Stimulated activated CD4-positive, alpha-beta T cell treated with anti-CD3 and anti-CD28 coated beads, TNF-alpha, amount 100 ng/mL, for 4 hours (primary cell): ENCODE measurements at places on chromosomes 2 and 18.

GRCh38 chr2:143607231-143608062 is 478.2 kb downstream of the ARHGAP15 start:
- no peak for DNase-seq

DNA sequence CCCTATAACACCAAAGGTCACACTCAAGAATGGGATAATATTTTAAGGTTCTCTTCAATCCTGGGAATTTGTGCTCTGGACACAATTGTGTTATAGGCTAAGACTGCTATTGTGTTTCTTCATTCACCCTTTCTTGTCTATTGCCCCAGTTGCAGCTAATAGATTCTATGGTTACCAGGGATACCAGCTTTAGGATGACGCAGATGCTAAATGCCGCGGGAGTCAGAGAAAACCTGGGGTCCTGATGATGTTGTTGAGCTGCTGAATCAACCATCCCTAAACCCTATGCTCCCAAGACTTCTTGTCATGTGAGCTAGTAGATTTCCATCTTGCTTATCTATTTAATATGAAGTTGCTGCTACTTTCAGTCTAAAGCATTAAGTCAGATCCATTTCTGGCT is 5.4 kb downstream of the CRYGD start:
- no peak for DNase-seq

GRCh38 chr2:99066075-99066958 is 75.2 kb upstream of the C2orf15 start:
- no peak for DNase-seq

DNA sequence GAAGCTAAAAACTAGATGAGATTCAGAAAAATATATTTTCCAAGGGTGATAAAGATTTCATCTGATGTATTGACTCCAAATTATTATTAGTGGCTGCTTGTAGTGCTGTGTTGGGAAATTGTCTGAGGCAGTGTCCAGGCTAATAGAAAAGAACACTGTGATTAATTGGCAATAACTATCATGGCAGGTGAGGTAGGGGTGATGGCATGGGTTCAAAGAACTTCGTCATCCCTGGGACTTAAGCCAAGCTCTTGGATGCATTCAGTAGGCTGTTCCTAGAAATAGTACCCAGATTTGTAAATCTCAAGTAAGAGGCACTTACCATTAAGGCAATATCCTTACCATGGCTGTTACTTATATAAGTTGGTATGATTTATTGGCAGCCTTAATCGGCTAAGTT is 13.2 kb upstream of the RAPGEF4 start:
- no peak for DNase-seq

DNA sequence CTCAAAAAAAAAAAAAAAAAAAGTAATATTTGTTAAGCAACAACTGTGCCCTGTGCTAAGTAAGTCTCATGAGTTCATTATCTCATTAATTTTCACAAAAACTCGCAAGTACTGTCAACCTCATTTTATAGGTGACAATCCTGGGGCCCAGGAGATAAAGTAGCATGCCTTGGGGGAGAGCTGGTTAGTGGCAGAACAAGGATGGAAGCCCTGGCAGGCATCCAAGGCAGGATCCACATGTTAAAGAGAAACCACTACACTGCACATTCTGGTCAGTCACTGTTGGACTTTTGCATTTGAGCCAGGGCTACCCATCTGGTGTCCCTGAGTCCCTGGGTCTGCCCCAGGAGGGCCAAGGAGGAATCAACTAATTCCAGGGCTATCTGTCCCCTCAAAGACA is 54.6 kb downstream of the ZFP36L2 start:
- DNase-seq = no peak

DNA sequence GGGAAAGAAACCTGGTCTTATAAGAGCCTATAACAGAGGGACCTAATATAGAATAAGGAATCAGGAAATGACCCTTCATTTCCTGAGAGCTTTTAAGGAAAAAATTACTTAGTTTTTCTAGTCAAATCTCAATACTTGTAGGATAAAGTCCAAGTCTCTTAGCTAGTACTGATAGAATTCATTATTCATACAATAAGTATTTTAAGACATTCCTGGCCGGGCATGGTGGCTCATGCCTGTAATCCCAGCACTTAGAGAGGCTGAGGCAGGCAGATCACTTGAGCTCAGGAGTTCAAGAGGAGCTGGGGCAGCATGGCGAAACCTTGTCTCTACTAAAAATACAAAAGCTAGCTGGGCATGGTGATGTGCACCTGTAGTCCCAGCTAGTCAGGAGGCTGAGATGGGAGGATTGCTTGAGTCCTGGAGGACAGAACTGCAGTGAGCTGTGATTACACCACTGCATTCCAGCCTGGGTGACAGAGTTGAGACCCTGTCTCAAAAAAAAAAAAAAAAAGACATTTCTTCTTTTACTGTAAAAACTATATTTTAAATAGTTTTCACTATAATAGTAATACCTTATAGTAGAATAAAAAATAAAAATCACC is 3.2 kb downstream of the RAB3GAP1 start:
- no peak for DNase-seq

GRCh38 chr18:57427429-57428201 is 7.6 kb upstream of the ONECUT2 start:
- no peak for DNase-seq

- DNase-seq = no peak
These were observed 49.4 kb downstream of the ETAA1 start for GRCh38 chr2:67446491-67446911.

DNA sequence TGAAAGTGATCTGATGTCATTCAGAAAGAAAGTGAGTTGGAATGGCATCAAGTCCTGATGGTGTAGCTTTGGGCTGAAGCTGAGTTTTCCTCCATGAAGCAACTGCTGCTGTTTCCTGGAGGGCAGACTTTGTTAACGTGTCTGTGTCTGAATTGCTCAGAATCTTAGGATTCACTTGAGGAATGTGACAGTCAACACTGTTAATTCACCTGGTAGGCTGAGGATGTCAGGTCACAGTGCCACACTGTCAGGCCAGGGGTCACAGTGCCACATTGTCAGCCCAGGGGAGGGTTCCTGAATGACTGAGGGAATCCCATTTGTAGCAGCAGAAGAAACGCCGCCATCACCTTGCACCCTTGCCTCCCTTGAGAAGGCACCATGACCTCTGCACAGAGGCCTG is 39.4 kb downstream of the LYPD6B start:
- no peak for DNase-seq

DNA sequence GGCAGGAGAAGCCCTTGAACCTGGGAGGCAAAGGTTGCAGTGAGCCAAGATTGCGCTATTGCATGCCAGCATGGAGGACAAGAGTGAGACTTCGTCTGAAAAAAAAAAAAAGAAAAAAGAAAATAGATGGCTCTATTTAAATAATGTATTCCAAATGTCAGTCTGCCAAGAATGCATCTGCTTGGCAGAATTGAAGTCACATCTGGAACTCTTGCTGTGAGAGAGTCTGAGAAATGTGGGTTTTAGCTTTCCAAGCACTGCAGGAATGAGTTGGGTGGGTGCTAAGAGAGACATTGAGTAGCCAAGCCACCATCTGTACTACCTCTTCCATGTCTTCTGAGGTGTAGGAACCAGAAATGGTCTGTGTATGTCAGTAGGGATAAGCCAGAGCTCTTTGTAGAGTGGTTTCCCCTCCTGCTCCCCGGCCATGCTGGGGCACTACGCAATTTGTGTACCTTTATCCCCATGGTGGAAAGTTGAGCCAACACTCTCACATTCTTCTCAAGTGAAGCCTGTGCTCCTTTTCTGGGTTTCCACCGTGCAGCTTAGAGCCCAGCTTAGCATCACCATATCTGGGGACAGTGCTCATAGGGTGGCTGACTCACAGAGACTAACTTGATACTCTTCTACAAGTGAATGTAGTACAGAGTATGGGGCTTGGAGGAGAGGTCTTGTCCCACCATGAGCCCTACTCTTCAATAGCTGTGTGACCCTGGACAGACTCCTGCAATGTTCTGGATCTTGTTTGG is 25.3 kb downstream of the IL1F10 start:
- DNase-seq = no peak

DNA sequence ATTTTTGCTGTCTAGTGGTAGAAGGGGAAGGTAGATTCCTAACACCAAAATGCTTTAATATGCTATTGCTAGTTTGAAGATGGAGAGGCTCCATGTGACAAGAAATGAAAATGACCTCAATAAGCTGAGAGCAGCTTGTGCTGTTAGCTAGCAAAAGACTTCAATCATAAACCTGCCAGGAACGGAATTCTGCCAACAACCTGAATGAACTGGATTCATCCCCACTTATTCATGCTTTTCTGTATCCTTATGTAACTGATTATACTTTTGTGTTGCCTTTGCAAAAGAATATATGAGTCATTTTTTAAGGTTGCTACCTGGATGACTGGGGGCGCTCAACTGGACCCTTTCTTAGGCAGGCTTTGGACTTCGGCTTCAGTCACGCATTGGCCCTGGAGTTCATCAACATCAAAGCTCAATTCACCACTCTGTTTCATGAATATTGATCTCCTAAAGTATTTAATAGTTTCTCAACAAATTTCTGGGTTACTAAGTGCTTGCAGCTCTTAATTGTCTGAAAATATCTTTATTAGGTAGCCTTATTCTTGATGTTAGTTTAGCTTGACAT is 97.5 kb upstream of the KCNJ3 start:
- DNase-seq = no peak

- no peak for DNase-seq
These were observed 113.4 kb upstream of the TANK start for GRCh38 chr2:161046876-161047275.

- DNase-seq = no peak
These were observed 255.3 kb downstream of the VAPA start for GRCh38 chr18:10169064-10169562.
